Upper lobe of right lung (tissue), 1 donor: ENCODE measurements at places on chromosomes 5 and 9. TPM values are rescaled to one million over a fixed set of nuclear protein-coding genes. Genes with fewer than 3 reads are reported as not detected.

Gene CRB2
- total RNA-seq = 0.93 TPM

Gene ACSL6
- total RNA-seq = 0.98 TPM

Gene SLC6A19
- total RNA-seq = not detected

Gene GRIN3A
- total RNA-seq = 0.06 TPM

Gene MATR3
- 197 TPM for total RNA-seq

Gene CXXC5
- total RNA-seq = 30.6 TPM

Gene FABP6
- not detected for total RNA-seq

DNA sequence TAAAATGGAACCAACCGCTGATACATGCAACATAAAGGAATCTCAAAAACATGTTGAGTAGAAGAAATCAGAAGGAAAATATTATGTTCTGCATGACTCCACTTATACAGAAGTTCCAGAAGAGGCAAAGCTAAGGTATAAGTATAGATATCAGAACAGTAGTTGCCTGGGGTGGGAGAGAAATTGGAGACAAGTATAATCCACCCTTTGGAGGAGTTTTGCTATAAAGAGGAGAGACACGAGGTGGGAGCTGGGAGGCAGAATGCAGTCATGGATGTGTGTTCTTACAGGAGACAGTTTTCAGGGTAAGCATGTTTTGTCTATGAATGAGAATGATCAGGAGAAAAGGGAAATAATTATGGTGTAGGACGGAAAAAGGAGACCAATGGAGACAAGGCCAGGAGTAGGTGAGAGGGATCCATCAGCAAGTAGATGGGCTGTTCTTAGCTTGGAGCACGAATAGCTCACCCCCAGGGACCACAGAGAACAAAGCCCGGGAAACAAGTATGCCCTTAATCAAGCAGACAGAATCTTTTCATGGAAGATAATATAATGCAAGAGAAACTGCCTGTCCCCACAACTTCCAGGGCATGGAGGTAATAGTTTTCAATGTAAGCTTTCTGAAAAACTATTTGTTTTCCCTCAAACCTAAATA, 72.2 kb downstream of the MED27 start:
- DNase-seq = no peak

DNA sequence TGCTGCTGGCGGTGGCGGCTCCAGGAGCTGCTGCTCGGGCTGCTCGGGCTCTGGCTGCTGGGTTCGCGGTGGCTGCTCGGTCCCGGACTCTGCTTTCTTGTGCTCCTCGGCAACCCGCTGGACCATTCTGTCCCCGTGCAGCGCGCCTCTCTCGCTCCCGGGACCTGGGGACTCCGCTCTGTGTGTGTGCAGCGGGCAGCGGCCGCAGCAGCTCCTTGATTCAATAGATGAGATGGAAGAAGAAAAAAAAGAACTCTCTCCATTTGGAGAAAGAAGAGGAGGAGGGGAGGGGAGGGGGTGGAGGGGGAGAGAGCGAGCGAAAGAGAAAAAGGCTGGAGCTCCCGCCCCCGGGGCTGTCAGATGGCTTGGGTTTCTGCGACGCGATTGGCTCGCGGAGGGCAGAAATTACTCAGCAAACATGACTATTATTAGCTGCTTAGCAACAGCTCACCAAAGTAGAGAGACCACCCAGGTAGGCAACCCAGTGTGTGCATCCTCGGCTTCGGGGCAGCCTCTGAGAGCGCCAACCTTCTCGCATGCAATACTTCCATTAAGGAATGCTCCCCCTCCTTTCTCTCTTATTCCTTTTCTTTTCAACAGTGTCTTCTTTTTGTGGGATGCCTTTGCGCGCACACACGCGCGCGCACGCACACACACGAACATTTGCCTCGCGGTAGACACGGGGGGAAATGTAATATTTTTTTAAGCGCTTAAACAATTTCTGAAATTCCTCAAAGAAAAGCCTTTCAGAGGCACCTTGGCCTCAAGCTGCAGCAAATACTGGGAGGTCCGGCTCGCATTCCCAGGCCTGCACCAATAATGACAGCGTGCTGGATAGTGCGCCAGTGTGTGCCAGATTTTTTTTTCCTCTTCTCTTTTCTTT, 7.6 kb downstream of the PTCH1 start:
- DNase-seq = peak; percentile 84

DNA sequence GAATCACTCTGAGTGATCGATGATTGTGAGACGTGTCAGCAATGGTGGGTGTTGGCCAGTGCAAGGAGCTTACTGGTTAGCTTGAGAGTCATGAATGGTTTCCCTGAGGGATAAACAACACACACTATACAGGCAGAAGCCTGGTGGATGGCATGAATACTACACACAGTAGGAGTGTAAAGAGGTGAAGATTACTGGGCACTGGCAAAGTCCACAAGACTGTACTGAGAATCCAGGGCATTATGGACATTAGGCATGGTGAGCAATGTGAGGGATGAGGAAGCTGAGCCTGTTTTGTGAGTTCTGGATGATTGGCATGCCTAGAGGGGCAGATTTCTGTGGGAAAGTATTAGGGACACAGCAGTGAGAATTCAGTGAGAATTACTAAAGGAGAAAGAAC, 71.3 kb downstream of the KDM4C start:
- DNase-seq = no peak

DNA sequence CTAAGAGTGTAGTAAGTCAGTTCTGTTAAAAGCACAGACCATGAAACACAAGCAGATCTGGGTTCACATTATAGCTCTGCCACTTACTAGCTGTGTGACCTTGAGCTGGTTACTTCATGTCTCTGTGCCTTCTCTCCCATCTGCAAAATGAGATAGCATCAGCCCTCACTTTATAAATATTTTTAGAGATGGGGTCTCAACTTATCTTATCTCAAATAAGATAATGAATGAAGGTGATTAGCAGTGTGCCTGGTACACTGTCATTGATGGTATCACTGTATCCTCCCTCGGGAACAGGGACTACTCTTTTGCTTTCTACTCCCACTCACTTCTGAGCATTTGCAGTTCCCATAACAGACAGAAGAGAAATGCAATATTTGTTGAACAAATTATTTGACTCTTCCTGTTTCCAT, 52.4 kb downstream of the GALNT10 start:
- DNase-seq = no peak

GRCh38 chr9:5113523-5113922, 71.9 kb downstream of the INSL6 start:
- DNase-seq = no peak

- no peak for DNase-seq
These were observed 715.3 kb upstream of the WWC1 start for GRCh38 chr5:167576126-167576525.

GRCh38 chr5:71705421-71705820, 13.7 kb upstream of the CARTPT start:
- no peak for DNase-seq

GRCh38 chr5:80097451-80097850, 62.3 kb downstream of the THBS4 start:
- DNase-seq = no peak

- no peak for DNase-seq
These were observed 15.2 kb upstream of the LHX3 start for GRCh38 chr9:136220017-136220729.

DNA sequence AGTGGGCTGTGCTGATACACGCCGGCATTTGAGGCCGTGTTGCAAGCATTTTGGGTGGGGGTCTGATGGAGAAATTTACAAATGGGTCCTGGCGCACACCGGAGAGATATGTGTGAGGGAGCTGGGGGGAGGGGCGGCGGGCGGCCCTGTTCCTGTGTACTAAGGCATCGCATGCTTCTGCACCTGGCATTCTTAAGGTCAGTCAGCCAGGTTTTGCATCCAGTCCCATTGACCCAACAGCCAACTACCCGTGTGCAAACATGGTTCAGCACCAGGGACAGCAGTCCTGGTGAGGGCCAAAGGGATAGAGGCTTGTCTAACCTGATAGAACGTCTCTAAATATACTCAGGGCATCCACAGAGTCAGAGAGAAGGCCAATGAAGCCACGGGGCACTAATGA, 839 bp downstream of the GABRG2 start:
- DNase-seq = no peak

GRCh38 chr9:89878687-89879086, 273.9 kb downstream of the GADD45G start:
- peak; percentile 76 for DNase-seq
